ENCODE measurements at places on chromosomes 2 and 18.

DNA sequence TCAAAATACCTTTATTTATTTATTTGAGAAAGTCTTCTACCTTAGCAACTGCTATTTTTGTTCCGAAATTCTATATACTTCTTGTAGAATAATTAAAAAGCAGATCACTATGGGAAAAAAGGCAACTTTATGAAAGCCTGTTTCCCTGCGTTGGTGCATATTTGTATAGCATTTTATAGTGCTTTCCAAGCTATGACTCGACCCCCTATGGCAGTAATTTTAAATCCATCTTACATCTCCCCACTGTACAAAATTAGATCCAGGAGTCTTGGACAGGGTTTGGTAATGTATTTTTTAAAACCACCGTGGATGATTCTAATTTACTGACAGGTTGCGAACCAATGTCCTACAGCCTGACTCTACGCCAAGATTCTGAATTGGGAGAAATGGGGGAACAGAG, 10.1 kb downstream of the TANK start:
- no peak for DNase-seq

DNA sequence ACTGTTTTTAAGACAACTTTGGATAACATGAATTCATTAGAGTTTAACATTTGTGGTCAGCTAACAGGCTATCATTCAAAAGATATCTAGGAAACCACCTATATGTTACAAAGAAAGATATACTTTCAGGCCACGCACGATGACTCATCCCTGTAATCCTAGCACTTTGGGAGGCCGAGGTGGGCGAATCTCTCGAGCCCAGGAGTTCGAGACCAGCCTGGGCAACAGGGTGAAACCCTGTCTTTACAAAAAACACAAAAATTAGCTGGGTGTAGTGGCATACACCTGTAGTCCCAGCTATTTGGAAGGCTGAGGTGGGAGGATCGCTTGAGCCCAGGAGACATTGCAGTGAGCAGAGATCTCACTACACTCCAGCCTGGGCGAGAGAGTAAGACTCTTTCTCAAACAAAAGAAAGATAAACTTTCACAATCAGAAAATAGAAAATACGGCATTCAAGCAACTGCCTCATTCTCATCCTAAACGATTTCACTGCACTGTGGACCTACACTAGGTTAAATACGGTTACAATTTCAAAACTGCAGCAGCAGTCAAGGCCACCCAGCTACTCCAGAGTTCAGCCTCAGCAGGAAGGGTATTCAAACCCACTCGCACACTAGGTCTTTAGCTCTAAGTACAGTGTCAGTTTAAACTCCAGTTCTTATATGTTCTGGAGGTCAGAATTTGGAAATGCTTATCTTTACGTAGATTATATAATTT, 250.0 kb upstream of the SLC39A10 start:
- no peak for DNase-seq

DNA sequence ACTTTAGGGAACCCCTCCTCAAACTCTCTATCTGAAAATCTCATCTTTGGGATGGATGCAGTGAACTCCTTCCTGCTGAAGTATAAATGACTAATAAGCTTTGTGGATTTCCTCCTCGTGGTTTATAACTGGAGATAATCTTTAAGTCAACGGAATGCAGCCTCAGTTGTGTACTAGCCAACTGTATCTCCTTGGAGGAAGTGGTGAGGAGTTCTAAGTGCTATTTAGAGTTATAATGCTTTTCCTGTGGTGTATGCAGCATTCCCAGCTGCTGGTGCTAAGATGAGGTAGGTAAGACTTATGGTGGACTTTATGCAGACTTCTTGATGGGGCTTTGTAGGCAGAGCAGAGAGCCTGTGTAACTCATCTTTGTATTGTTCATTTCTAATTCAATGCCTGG, 90.9 kb downstream of the LYPD6B start:
- no peak for DNase-seq

- DNase-seq: no peak
These were observed 197.8 kb downstream of the MEMO1 start for GRCh38 chr2:31813016-31813415.

DNA sequence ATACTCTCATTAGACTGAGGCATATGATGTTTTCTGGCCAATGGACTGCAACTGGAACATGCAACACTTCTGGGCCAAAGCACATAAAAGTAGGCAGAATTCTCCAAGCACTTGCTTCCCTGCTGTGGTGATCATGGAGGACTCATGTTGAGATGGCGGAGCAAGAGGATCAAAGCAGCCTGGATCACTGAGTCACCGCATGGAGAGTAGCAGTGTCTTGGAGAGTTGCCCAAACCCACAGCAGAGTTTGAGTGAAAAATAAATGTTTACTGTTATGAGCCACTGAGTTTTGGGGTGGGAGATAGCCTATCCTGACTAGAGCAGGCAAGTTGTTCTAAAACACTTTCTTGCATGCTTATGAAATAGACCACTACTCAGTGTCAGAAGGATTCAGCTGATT, 359.5 kb downstream of the ZNF521 start:
- DNase-seq: no peak

GRCh38 chr18:33580546-33580945, 2.5 kb downstream of the ASXL3 start:
- no peak for DNase-seq

DNA sequence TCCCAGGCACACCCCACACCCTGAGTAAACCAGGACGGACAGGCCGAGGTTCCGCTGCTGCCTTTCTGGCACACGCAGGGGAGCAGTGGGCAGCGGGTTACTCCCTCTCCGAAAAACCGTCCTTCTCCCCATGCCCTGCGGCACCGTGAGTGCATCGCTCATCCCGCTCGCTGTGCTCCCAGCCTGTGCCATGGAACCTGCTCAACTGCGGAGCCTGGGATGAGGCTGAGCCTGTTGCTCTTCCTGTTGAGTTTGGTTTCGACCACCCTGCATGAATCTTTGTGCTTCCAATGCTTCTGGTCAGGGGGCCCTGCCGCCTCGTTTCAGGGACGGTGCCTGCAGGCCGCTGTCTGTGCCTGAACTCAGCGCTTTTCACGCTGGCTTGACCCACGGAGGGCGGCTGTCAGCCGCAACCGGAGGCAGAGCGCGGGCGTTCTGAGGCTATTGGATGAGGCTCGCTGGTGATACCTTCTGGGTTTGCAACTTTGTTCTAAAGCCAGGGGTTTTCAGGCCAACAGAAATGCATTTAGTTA, 106.7 kb downstream of the MBP start:
- no peak for DNase-seq

GRCh38 chr18:44654573-44654972, 26.1 kb upstream of the SETBP1 start:
- no peak for DNase-seq

DNA sequence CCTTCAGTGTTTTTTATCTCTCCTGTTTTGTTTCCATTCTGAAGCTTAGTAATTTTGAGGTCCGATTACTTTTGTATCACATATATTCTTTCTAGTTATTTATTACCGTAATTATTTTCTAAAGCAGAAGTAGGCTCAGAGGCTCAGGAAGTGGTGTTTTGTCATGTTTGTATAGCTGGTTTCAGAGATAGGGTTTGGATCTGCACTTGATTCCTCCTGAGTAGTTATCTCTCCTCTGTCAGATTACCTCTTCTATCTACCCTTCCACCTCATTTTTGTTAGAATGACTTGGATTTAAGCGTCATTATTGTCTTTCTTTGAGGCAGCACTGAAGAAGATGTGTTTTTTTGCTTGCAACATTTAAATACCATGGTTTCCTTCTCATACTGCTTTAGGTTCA, 95.4 kb downstream of the MTA3 start:
- no peak for DNase-seq

DNA sequence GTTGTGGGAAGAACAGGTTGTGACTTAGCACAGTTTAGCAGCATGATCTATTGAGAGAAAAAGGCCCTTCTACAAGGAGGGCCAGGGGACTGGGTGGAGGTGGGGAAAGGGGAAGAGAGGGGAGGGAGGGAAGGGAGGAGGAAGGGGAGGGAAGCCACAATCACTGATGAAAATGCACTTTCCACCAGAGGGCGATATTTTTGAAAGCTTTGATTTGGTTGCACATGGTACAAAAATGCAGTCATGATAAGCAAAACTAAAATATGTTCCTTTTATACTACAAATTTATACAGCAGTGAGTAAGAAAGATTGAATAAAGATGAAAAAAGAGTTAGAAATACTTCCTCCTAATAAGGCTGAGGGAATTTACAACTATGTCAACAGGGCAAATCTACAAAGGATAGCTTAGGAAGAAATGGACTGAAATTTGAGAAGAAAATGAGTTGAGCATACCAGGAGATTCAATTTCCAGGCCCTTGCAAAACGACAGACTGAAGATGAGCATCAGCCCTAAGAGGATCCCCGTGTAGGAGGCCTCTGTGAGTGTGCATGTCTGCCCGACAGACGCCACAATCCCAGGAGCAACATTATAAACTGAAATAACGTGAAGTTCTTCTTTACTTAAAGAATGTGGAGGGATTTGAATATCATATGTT, 17.2 kb downstream of the SH3YL1 start:
- no peak for DNase-seq

DNA sequence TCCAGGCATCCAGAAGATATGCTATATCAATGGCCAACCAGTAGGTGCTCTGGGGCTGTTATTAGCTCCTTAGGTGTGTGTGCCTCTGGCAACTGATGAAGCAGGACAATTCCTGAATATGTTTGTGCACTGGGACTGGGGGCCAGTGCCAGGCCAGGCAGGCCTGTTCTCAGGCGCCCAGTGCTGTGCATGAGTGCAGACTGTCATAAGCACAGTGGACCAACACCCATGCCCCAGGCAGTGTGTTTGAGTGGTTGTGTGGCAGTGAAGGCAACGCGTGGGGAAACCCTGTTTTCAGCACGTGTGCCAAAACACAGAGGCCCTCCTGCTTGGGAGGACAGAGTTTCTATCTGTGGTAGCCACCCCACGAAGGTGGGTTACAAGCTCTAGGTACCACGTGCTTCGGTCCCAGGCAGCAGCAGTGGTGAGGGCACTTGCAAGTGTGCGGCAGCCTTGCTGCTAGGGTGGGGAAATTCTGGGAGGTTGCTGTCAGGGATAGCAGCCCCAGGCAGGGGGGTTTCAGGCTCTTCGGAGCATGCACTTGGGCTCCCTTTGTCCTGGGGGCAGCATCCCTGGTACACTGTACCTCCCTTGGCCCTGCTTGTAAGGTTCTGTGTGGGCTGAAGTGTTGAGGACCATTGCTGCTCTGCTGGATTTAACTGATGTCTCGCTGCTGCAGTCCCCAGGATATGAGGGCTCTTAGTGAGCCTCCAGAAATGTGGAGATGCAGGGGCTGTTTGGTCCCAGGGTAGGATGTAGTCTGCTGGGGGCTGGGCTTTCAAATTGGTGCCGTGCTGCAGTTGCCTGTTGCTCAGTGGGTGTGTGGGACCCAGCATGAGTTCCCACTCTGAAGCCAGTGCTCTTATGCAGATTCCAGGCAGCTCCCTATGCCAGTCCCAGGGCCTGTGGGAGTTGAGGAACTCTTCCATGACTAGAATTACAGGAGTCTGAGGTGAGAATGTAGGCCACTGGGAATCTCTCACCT, 280.9 kb downstream of the RPRM start:
- DNase-seq: no peak

- no peak for DNase-seq
These were observed 102.8 kb upstream of the MAP2 start for GRCh38 chr2:209321076-209321475.

DNA sequence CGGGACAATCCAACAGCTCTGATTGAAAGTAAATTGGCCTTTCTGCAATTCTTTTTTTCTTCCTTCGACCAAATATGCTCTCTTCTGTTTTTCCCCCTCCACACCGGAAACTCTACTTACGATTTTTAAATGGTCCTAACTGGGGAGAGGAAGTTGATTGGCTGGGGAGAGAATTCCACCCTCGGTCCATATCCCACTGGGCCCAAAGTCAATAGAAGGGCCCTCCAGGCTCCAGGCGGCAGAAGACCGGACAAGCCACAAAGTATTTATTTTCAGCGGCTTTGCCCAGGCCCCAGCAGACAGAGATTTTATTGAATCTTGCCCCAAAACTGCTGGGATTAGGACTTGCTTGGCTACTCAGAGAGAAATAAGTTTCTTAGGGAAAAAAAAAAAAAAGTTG, 37.1 kb upstream of the SMAD7 start:
- DNase-seq: no peak

GRCh38 chr2:22554453-22554852, 830.5 kb upstream of the KLHL29 start:
- DNase-seq: no peak

DNA sequence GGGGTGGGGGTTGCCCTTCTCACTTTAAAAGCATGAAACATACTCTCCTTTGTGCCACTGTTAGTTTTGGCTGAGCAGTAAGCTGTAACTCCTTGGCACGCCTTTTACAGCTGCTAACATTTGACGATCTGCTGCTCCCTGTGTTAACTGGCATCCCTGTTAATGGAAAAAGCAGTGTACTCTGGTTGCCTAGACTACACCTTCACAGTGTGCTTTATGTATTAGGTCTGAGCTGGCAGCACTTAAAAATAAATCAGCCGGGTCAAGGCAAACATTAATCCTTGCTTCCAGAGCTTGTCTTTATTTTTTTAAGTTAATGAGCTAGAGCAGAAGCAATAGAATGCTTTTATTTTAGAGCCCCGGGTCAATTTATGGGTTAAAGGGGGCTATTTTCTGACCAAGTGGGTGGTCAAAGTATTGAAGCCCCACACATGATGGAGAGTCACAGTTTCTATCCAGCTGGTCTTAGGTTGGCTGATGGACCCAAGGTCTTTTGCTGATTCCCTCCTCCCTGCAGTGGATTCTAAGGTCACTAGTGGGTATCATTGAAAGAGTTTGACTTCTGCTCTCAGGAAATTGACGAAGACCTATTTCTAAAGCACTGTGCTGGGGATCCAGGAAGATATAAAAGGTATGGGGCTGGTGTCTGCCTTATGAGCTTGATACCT, 54.5 kb downstream of the CFAP221 start:
- no peak for DNase-seq

DNA sequence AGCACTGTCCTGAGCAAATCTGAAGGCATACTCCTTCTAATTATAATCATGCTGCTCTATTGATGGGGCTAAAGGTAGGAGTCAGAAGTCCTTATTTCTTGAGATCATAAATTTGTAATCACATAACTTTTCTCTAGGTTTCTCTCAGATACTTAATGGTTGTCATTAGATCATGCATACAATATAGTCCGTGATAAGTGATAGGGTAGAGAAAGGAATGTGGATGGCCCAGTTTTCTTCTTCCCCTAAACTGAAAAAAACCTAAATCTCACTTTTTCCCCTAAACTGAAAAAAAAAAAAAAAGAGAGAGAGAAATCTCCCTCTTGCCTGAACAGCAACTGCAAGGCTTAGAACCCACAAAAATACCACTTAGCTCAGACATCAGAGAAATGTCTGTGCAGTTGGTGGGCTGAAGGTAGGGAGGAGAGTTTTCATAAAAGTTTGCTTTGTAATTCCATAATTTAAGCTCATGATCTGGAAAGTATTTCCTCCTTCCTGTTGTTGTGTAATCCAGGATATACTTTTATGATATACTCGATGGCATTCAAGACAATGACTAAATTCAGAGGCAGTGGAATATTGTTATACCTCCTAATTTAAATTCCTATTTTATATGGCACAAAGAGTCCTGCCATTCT, 79.3 kb upstream of the ITPRID2 start:
- DNase-seq: no peak

GRCh38 chr2:146874260-146874658, 970.6 kb upstream of the ACVR2A start:
- no peak for DNase-seq

DNA sequence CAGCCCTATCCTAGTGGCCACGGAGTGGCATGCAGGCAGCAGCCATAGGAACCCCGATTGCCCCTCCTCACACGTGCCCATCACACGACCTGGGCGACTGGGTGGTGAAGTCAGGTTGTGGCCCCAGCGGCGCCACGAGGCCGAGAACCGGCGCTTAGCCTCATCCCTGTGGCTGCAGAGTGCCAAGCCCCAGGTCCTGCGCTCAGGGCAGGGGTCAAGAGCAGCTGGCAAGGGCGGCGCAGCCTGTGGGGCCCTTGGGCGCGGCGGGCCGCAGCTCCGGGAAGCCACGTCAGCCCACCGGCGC, 73.3 kb downstream of the RPIA start:
- DNase-seq: no peak
